MV-4-11 (cell line): ENCODE measurements at places on chromosomes 16 and 17.

- DNase-seq, result no peak
Observed at GRCh38 chr17:74779501-74779900, 3.4 kb upstream of the NAT9 start.

GRCh38 chr16:51355195-51355594 lies 204.1 kb upstream of the SALL1 start:
- no peak for DNase-seq

GRCh38 chr17:64232466-64233262 lies 30.4 kb downstream of the TEX2 start:
- DNase-seq, result no peak

DNA sequence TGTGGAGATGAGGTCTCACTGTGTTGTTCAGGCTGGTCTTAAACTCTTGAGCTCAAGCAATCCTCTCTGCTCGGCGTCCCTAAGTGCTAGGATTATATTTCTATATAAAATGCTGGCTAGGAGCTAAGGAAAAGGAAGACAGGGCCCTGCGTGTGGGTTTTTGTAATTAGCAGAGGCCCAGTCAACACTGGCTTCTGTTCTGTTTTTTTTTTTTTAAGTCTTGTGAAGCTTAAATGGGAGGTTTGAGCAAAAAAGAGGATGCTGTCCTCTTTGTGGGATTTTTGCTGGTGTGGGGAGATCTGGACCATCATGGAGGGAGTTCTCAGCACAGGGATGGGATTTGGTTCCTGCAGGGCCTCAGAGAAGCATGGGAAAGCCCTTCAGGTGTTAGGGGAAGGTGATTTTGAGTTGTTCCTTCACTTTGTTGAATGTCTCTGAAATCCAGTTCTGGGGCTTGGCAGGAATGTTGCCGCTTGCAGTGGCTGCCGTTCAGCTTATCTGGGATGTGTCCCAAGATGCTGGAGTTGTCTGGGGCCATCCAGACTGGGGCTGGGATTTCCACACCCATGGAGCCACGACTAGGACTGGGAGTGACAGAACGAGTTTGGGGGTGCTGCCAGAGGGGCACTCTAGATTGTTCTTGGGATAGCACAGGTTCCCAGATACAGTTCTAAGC lies 4.2 kb downstream of the PYCARD start:
- peak; percentile 56 for DNase-seq

DNA sequence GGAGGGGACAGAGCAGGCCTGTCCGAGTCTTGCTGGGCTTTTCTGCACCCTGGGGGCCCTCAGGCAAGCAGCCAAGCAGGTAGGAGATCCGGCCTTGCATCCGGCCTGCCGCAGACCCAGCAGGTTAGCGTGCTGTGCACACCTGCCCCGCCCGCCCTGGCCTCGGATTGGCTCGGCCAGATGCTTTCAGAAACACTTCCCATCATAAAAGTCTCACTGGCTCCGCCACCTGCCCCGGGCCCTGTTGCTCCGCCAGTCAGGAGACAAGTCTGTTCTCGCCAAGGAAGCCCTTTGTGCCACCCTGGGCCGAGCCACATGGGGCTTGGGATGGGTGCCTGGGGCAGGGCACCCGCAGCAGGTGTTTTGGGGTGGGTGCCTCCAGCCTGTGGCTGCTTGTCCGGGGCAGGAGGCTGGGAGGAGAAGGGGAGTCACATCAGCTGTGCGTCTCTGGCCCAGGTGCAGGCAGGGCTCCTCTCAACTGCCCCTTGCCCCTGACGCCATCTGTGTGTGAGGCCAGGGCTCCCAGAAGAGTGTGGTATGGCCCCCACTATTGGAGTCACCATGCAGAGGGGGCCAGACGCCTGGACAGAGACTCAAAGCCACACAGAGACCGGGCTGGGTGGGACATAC lies 228.2 kb upstream of the GSE1 start:
- DNase-seq, result no peak

GRCh38 chr16:3951861-3952736 lies 71.6 kb upstream of the CREBBP start:
- DNase-seq, result no peak

DNA sequence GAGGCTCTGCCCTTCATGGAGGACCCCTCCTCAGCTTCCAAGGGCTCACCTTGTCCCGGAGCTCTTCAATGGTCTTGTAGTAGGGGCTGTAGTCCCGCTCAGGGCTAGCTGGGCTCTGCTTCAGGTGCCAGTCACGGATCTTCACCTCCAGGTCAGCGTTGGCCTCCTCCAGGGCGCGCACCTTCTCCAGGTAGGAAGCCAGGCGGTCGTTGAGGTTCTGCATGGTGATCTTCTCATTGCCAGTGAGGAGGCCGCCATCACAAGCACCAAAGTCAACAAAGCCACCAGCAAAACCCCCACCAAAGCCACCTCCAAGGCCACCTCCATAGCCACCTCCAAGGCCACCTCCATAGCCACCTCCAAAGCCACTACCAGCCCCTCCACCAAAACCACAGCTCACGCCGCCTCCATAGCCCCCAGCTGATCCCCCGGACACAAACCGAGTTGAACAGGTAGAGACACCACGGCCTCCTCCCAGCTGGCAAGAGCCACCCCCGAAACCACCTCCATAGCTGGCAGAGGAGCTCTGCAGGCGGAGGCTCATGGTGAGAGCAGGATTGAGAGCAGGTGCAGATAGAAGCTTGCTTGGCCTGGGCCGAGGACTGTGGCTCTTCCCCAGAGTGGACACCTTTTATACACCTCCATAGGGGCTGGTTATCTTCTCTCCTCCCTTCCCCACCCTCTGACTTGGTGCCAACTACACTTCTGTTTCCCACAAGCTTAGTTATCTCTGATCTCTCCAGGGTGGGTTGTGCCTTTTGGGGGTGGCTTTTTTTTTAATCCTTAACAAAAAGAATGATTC lies at the start of gene KRT13:
Gene KRT13, minus strand, starts transcription at position 606 of the 802 bp plus-strand sequence. Its CDS starts 62 bp downstream, at position 544.
- DNase-seq, result no peak

DNA sequence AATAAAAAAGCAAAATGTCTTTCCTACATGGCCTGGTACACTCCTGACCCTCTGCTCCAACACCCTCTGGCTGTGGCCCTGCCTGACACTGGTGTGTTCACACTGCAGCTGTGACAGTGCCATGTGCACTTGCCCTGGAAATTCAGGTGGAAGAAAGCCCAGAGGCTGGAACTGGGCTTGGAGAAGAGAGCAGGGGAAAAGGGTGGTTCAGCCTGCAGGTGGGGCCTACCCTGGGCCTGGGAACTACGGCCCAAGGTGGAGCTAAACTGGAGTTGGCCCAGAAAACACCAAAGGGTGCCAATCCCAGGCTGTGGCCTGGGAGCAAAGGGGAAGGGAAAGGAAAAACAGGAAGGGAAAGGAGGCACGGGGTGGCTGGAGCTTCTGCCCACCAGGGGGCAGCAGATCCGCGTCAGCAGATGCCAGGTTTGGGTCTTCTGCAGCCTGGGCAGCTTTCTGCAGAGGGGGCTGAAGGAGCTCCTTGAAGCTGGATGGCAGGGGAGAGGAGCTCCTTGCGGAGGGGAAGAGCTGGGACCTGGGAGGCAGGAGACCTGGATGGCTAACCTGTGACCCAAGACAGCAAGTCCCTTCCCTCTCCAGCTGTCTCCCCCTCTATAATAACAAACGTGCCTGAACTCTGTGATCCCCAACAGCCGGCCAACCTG lies 15.4 kb upstream of the CTCF start:
- peak; percentile 68 for DNase-seq

- no peak for DNase-seq
Observed at GRCh38 chr16:11333010-11333409, 12.2 kb upstream of the RMI2 start.

DNA sequence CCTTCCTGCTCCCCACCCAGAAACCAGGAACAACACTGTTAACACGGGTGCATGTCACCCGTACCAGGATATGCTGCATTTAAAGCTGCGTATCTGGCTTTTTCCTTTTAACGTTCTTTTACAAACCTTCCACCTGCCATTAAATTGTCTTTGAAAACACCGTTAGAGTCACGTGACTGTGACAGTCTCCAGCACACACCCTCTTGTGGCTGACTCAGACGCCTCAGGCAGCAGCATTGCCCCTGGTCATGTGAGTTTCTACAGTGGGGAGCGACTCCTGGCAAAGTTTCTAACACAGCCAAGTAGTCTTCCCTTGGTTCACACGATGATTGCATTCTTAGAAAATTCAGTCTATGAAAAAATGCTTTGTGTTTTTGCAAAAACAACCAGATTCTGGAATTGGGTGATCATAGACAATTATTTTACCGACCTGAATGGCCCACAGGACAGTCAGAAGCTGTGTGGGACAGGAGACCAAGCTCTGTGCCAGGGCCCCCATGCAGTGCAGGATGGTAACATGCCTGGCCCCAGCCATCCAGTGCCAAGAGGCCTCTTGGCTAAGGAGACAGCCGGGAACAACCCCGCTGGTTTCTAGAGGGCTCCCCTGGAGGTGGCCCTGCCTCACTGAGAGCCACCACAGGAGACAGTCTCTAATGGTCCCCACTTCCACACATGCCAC lies 199.1 kb downstream of the KATNIP start:
- DNase-seq, result peak; percentile 54

DNA sequence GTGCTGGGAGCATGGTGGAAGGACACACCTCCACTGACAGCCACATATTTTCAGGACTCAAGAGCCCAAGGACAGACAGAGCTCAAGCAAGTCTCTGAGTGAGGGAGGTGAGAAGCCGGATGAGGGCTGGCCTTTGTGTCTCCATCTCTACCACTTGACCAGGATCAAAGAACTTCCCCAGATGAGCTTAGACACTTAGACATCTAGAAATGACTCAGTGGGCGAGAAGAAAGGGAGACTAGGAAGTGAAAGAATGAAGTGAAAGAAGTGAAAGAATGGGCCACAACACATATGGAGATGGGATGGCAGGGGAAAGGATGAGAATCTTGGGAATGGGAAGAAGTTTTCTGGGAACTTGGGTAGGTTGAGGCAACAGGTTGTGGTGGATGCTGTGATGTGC lies 274.9 kb upstream of the CCL2 start:
- peak; percentile 84 for DNase-seq

GRCh38 chr17:82257473-82257872 lies 16.0 kb downstream of the CSNK1D start:
- DNase-seq, result no peak

GRCh38 chr17:49477709-49478108 lies 17.4 kb upstream of the NGFR start:
- DNase-seq, result no peak

DNA sequence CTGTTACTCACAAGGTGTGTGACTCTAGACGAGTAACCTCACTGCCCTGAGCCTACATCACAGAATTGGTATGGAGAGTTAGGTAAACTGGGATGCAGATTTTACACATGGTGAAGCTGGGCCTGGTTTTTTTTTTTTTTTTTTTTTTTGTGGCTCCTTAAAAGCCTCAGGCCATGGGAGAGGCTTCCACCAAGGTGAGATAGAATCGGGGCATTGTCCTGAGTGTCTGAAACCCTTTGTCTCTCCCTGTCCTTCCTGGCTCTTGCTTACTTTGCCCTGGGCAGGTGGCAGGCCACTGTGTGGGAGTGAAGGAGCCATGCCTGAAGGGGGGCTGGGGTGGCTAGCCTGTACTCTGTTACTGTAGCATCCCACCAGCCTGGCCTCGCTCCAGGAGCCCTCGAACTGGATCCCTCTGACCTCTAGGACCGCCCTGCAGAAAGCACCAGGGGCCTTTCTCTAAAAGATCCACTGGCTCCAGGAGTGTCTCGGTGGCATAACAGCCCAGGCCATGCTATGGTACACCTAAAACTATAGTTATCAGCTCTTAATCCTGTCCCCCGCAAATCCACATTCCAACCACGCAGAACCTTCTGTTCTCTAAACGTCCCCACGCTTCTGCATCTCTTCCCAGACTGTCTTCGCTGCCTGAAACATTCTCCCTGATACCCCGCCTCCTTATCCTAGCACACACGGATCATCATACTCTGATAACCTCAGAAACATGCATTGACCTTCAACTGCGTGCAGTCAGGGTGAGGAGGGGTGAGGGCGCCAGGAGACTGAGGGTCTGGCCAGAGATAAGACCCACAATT lies 1.7 kb upstream of the SLC13A2 start:
- DNase-seq, result no peak

- DNase-seq, result no peak
Observed at GRCh38 chr16:28171816-28172215, 39.9 kb downstream of the XPO6 start.

DNA sequence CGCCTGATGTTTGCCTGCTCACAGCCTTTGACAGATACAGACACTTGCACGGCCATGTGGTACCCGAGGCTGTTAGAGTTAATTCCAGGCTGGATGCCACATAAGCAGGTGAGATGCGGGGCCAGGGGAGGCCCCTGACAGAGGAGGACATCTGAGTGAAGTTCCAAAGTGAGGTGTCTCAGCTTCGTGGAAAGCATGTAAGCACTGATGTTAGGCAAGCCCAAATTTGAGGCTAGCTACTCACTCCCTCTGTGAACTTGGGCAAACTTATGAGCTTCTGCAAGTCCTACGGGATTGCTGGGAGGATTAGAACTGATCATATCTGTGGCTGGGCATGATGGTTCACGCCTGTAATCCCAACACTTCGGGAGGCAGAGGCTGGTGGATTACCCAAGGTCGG lies 39.3 kb upstream of the MARCHF10 start:
- no peak for DNase-seq

GRCh38 chr16:71311553-71312158 lies 22.5 kb upstream of the CMTR2 start:
- DNase-seq, result peak; percentile 7

GRCh38 chr17:67557052-67557845 lies 160.5 kb upstream of the NOL11 start:
- DNase-seq, result no peak

DNA sequence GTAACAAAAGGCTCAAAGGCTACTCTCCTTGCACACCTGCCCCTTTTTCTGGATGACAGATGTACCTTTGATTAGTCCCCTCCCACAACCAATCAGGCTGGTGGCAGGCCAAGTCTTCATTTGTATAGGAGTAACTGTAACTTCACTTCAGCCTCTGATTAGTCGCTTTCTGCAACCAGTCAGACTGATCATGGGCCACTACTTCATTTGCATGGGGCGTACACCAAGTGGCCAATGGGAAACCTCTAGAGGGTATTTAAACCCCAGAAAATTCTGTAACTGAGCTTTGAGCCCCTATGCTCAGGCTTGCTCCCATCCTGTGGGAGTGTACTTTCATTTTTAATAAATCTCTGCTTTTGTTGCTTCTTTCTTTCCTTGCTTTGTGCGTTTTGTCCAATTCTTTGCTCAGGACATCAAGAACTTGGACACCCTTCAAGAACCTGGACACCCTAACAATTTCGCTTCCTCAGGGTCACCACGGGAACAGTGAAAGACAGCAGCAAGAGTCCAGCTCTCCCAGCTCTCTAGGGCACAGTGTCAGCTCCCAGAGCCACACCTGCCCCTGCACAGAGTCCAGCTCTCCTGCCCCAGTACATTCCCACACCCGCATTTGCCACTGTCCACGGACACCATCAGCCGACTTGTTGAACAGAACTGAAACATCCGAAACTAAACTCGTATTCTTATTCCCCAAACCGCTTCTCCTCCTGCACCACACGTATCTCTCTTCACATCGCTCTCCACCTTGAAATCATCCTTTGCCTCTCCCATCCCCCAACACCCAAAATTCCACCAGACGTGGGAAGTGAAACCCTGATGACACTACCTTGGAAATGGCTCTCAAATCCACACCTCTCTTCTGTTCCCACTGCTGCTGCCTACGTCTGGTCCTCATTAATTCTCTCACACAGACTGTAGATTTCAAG lies 53.4 kb downstream of the ABCC12 start:
- no peak for DNase-seq

GRCh38 chr16:4801051-4801961 lies 1.1 kb downstream of the ROGDI start:
- DNase-seq, result no peak
